Activated CD8-positive, alpha-beta memory T cell treated with anti-CD3 and anti-CD28 coated beads for 4 hours (primary cell): ENCODE measurements at places on chromosomes 3 and 15.

GRCh38 chr15:67331676-67332075, 77.1 kb downstream of the IQCH start:
- no peak for DNase-seq

DNA sequence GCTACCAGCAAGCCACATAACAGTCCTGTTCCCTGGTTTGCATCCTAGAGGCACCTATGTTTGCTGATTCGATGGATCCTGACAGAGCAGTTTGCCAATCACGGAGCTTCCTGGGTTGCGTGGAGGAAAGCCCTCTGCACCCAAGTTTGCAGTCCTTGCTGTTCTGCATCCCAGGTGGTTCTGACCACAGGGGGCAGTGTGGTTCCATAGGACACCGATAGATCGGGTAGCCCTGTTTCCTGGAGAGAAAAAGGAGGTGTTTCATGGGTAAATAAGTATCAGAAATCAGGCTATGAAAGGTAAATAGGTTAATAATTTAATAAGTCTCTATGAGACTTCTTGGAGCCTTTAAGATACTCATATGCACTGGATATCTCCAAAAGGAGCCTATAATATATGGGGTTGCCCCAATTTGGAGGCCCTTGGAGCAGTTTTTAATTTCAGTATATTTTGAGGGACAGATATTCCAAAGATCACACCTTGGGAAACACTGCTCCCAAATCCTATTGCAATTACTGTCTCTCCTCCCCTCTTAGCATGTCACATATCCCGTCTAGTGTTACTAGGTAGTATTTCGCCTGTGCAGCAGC, 194.6 kb upstream of the TPM1 start:
- DNase-seq, result no peak

GRCh38 chr3:63528325-63529000, 124.0 kb upstream of the SNTN start:
- no peak for DNase-seq

DNA sequence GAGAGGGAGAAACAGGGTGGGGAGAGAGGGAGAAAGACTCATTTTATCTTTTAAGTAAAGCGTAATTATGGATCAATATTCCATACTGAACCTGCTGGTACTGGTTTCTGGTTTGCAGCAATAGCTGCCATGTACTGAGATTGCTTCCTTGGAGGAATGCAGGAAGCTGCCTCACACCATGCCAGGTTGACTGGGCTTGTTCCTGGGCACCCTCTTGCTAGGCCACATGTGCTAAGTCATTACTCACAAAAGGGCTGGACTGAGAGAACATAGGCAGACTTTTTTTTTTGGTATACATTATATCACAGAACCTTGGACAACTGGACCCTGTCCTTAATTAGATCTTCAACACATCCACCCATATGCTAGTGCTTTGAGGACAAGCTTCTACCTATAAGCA, 193.4 kb downstream of the ZNF621 start:
- DNase-seq, result no peak

- DNase-seq, result no peak
These were observed 226.1 kb upstream of the LYSMD4 start for GRCh38 chr15:99959326-99959725.

- no peak for DNase-seq
These were observed 145.5 kb downstream of the SQOR start for GRCh38 chr15:45780352-45780751.

DNA sequence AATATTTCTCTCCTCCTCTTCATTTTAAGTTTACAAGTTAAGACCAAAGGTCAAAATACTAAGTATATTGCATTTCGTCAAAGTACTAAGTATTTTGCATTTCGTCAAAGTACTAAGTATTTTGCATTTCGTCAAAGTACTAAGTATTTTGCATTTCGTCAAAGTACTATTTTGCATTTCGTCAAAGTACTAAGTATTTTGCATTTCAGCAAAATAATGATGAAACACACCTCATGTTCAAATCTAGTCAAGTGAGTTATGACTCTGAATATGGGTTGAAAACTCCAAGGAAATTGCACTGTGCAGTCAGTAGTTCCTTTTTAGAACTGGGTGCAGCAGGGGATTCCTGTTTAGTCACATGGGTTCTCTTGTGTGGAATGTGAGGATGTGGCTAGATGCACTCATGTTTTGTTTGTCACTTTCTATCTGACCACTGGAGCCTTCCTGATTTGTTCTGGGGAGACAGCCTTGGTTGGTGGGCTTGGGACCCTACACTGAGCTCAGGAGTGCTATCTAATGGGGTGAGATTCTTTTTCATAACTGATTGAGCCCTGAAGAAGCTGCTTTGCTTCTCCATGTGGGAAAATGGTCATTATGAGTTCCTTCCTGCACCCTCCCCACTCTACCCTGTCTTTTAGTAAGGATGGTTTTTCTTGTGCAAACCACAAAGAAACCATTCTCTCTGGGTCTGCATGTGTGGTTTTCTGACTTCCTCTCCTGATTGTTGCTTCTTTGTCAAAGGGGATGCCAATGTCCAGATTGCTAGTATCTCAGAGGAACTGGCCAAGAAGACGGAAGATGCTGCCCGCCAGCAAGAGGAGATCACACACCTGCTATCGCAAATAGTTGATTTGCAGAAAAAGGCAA, 73.4 kb downstream of the CCK start:
- DNase-seq, result no peak

DNA sequence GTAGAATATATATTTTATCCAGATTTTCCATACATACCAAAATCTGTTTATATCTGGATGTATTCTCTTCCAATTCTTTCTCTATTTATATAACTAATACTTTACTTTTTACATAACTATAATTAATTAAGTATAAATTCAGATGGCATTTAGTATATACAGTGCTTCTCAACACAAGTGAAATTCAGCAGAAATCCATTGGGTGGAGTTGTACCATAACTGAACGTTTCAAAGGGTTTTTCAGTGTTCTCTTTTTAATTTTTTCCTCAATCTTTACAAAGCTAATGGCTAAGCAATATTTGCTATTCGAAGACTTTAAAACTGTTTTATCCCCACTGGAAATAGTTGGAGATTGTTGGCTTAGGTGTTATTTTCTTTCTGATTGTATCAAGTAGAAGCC, 13.9 kb upstream of the ZBBX start:
- DNase-seq, result no peak

DNA sequence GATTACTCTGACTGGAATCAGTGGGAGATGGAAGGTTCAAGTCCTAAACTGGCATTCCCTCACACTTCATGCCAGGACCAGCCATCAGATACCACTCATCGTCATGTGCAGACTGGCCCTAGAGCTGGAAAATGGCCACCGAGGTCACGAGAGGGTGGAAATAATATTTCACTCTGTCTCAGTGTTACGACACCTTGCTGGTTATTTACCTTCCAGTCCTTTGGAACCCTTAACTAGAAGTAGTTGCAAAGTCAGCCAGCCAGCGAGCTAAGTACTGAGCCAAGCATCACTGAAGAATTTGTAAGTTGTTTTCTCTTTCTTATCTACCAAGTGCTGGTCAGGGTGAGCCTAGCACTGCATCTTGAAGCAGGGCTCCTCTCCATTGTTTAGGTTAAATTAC, 309.9 kb upstream of the RASGRP1 start:
- DNase-seq, result no peak

DNA sequence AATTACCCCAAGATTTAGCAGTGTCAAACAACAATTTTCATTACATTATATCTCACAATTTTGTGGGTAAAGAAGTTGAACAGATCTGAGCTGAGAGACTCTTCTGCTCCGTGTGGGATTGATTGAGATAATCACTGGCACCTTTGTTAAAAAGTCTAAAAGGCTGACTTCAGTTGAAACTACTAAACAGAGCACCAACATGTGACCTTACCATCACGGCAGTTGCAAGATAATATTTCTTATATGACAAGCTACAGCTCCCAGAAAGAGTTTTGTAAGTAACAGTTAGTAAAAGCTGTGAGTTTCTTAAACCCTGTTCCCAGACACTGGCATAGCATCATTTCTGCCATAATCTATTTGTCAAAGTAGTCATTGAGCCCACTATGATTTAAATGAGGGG, 25.0 kb downstream of the CGGBP1 start:
- no peak for DNase-seq

- no peak for DNase-seq
These were observed 42.9 kb downstream of the ATP13A3 start for GRCh38 chr3:194443901-194444300.

GRCh38 chr15:20341901-20342600, 199.5 kb downstream of the GOLGA6L6 start:
- DNase-seq, result no peak

DNA sequence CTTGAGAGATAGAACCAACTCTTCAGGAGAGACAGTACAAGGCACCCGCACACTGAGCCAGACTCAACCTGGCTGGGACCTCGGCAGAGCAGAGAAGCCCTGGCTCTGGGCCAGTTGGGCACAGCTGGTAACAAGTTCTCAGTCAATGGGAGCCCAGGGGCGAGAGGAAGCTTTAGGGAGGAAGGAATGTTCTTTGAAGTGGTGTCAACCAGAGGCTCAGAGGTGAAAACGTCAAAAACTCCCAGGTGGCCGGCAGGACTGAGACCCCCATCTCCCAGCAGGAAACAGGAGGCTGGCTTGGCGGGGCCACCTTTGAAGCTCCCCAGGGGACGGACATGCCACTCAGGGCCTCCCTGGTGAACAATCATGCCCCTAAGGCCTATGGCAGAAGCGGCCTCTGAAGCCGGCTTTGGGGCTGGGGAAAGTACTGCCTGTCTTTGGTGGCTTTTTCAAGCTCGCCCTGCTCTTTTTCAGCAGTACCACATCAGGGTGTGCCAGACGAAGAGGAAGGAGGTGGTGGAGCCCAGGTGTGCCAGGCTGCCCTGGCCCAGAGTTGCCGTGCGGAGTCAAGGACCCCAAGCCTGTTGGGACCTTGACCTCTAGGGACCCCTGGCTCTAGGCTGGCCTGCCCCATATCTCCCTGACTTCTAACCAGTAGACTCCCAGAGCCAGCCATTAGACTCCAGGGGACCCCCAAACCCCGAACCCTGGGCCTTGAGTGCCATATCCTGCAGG, 16.7 kb upstream of the TBC1D21 start:
- DNase-seq, result no peak

GRCh38 chr3:113910966-113911365, 36.8 kb upstream of the ZDHHC23 start:
- DNase-seq, result no peak

DNA sequence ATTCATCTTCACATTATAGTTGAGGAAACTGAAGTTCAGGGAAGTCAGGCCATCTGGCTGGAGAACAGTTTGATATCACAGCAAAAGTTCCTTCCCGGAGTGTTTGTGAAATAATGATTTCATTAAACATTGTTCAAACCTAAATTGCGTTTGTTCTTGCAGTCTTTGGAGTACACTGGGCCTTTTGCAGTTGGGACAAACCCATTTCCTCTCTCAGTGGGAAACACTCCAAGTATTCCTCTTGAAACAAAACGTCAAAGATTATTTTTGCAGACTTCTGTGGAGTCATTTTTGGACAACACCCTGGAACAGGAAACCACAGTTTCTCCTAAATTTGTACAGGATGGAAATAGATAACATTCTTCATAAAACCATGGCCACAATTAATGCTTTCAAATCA, 287.5 kb downstream of the PTPRG start:
- DNase-seq, result no peak

GRCh38 chr3:113514265-113514769, 639 bp downstream of the SPICE1 start:
- DNase-seq, result no peak
